ENCODE measurements at places on chromosomes 7 and 10.

GRCh38 chr7:92739091-92739490, 97.3 kb downstream of the CDK6 start:
- DNase-seq: no peak

DNA sequence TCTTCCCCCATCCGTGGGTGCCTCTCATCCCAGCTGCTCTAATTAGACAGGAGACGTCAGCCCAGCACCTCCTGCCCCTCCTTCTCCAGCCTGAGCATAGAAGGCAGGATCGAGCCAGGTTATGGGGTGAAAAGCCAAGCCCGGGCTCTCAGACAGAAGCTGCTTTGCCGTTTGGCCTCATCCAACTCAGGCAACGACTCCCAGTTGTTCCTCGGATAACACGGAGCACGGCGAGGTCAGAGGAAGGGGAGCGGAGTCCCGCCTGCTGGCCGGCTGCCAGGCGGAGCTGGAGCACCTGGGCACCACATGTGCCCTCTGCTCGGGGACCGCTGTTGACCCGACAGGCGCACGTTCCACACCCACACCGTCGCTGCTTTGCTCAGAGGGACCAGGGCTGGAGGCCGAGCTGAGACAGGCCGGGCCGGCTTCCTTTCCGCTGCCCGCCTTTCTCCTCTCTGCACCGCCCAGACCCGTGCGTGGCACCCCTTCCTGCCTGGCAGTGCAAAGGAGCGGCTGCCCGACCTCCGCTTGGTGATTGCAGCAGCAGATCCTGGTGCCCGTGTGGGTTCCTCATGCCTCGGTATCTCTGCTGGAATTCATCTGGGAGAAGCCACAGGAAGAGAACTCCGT, 21.6 kb upstream of the UNCX start:
- no peak for DNase-seq

DNA sequence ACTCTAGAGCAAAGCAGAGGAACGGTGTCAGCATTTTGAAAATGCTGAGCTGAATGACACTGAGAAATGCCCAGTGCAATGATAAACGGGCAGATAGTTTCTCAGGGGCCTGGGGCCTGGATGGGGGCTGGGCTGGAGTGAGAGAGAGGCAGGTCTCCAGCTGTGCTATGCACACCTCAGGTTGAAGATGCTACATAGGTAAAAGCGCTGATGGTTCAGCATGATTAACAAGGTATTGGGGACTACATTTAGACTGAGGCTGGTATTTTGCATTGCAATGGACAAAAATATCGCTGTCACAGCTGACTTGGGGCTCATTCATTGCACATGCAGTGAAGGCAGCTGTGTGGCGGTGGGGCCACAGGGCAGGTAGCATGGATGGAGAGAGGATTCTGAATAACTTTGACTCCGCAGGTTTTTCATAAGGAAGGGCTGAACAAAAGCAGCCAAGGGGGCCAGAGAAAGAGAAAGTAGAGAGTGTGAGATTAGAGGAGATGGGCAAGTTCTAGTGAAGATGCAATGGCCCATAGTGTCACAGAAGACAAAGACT, 290.8 kb upstream of the ZNF32 start:
- no peak for DNase-seq

GRCh38 chr7:156177422-156178055, 365.3 kb upstream of the SHH start:
- no peak for DNase-seq

GRCh38 chr7:15494711-15495110, 67.1 kb downstream of the AGMO start:
- peak; percentile 40 for DNase-seq

DNA sequence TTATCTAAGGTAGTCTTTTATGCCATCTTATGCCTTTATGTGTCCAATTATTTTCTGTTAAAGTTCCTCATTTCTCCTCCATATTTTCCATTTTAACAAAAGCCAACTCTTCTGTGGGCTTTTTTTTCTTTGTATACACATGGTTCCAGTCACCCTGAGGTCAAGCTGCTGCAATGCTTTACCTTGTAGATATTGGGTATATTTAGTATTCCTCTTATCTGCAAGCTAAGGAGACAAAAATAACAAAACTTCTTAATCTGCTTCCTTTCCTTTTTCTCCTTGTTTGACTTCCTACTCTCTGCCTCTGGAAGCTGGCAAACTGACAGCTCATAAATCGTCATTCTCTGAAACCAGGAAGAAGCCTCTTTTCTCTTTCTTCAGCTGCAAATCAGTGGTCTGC, 885.0 kb upstream of the LRRN3 start:
- DNase-seq: peak; percentile 12

DNA sequence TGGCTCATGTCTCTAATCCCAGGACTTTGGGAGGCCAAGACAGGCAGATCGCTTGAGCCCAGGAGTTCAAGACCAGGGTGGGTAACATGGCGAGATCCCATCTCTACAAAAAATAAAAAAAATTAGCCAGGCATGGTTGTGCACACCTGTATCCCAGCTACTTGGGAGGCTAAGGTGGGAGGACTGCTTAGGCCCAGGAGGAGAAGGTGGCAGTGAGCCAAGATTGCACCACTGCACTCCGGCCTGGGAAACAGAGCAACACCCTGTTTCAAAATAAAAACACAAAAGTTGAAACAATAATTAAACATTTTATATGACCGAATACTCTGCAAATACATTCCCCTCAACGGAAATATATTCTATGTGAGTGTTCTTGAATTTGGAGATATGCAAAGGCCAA, 40.3 kb downstream of the JMJD1C start:
- no peak for DNase-seq

- DNase-seq: no peak
These were observed 233.1 kb upstream of the FZD8 start for GRCh38 chr10:35875016-35875676.

DNA sequence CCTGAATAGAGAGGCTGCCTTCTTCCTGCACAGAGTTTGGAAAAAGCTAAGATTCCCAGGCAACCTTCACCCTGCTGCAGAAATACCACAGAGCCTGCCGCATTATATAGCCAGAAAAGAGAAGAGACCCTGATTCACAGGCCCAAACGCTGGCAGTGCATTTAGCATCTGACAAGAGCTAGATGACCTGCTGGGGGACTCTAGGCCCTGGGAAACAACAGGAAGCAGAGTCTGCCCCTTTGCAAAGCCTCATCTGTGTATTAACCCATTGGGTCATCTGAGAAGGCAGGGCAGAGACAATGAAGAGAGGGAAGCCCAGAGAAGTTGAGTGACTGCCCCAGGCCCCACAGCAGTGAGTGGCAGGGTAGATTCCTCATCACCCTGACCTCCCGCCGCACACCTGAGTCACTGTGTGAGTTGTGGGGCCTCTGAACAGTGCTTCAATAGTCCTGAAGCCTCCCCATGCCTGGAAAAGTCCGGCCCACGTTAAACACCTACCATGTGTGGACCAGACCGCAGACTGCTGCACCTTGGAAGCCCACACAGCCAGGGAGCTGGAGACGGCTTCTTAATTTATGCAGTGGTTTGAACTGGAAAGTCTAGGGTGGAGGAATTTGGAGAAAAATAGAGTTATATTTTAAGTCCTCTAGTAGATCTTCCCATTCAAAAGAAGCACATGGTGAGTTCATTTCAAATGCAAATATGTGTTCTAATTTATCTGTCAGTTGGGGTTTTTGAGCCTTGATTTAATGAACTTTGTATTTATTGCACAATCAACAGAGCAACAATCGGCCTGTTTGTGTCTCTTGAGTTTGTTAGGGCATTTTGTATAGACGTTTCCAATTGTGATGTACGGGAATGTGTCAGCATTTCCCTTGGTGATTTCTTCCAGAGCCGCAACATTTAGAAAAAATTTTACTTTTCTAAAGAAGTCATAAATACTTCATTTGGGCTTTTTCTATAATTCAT, 80.4 kb upstream of the GPR26 start:
- no peak for DNase-seq

DNA sequence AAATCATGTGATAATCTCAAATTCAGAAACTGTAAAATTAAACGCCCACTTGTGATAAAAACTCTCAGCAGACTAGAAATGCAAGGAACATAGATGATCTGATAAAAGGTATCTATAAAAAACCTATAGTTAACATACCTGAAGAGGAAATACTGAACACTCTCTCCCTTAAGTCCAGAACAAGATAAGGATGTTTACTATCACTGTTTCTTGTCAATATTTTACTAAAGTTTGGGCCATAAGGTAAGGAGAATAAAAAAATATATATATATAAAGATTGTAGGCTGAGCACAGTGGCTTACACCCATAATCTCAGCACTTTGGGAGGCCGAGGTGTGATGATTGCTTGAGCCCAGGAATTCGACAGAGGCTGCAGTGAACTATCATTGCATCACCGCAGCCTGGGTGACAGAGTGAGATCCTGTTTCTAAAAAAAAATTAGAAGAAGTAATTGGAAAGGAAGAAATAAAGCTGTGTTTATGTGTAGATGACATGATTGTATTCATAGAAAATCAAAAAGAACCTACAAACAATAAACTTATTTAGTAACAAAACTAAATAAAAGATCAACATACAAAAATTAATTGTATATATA, 28.4 kb downstream of the MPLKIP start:
- no peak for DNase-seq
